Stimulated activated CD8-positive, alpha-beta memory T cell treated with anti-CD3 and anti-CD28 coated beads, Interleukin-4, amount 100 ng/mL, for 24 hours (primary cell): ENCODE measurements at places on chromosomes 13 and 19.

DNA sequence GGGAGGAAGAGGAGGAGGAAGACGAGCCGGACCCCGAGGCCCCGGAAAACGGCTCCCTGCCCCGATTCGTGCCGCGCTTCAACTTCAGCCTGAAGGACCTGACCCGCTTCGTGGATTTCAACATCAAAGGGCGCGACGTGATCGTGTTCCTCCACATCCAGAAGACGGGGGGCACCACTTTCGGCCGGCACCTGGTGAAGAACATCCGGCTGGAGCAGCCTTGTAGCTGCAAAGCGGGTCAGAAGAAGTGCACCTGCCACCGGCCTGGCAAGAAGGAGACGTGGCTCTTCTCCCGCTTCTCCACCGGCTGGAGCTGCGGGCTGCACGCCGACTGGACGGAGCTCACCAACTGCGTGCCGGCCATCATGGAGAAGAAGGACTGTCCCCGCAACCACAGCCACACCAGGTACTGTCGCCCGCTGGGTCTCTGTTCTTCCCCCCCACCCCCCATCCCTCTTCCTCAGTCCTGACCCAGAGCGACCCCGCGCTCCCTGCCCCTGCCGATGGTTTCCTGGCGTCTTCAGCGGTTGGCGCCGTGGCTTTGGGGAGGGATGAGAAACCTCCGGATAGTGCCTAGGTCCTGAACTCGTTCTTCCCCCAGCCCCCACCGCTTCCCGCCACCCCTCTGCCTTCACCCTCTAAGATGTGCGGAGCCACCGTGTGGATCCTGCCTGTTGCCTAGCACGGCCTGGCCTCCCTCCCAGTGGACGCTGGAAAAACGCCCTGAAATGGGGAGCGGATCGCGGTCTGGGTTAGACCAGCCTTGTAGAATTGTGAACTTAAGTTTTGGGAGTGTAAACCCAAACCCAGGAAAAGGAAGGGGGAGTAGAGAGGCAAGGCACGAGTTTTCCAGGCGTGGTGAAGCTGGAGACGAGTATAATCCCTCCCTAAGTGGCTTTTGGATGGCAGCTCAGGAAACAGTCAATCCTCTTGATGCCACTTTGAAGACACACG is 1.5 kb downstream of the HS6ST3 start:
- no peak for DNase-seq

- no peak for DNase-seq
Observed at GRCh38 chr19:54047616-54048015, 16.1 kb downstream of the VSTM1 start.

- DNase-seq, result no peak
Observed at GRCh38 chr13:72255908-72256307, 388.9 kb upstream of the DACH1 start.

DNA sequence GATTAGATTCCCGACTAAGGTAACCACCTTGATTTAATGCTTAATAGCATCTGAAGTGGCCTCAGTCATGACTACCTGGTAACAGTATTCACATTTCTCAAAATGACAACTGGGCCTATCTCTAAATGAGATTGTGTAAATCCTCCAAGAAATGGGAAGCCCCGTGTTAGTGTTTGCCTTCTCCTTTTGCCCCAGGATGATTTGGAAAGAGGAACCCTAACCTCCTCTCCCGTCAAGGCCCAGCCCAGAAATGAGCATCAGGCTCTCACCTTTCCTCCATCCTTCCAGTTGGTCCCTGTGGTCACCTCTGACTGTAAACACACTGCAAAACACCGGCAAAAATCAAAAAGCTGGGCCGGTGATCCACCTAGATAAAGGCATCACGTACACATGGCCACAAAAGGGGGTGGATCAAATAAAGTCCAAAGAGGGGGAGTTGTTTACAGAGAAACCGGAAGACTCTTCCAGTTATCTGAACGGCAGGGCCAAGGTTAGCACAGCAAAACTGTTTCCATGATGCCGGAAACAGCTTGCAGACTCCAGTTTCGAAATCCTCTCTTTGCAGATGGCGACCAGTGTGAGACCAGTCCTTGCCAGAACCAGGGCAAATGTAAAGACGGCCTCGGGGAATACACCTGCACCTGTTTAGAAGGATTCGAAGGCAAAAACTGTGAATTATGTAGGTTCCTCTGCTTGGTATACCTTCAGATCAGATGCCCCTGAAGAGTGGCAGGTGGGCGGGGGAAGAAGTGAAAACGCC is 16.4 kb downstream of the F10 start:
- no peak for DNase-seq

DNA sequence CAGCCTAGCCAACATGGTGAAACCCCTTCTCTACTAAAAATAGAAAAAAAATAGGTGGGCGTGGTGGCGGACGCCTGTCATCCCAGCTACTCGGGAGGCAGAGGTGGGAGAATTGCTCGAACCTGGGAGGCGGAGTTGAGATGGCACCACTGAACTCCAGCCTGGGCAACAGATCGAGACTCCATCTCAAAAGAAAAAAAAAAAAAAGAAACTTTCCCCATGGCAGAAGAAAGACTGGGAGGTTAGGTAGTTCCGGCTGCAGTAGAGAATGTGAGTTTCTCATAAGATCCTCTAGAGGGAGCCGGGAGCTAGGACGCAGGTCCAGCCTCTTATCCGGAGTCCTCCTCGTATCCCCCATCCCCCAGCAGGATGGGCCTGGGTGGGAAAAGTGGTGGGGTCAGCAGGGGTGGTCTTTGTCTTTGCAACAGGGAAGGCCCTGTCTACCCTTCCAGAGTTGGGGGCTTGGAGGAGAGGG is 13.2 kb upstream of the CREB3L3 start:
- DNase-seq, result no peak

DNA sequence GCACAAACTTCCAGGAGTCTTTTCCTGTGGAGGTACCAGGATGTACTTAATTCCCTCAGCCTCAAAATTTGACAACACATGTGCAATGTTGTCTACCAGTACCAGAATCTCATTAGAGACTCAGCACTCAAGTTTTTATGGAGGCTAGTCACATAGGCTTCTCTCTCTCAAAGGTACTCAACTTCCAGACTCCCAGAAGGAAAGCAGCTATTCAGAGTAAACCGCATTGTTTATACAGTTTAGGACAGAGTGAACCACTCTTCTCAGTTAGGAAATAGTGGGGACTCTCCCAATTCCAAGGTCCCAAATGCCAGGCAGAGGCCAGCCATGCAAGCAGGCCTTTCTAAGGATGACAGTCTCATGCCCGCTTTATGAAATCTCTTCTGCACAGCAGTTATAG is 8.5 kb upstream of the C1QTNF9B start:
- DNase-seq, result no peak

- DNase-seq, result no peak
Observed at GRCh38 chr13:30664689-30665275, 47.1 kb downstream of the USPL1 start.

DNA sequence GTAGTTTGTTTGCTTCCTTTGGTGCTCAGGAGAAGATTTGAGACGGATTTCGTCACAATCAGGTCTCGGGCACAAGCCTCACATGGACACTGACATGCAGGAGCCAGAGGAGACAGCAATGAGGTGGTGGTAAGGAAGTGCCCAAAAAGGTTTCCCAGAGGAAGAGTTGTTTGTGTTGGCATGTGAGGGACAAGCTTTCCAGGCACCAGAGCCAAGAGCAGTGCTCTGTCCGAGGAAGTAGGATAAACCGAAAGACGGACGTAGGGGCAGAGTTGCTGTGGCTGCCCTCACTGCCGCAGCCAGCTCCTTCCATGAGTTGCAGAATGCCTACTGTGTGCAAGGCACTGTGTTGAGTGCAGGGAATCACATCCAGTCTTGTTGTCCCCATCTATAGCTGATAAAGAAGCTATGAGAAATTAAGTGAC is 27.7 kb downstream of the SAE1 start:
- no peak for DNase-seq

DNA sequence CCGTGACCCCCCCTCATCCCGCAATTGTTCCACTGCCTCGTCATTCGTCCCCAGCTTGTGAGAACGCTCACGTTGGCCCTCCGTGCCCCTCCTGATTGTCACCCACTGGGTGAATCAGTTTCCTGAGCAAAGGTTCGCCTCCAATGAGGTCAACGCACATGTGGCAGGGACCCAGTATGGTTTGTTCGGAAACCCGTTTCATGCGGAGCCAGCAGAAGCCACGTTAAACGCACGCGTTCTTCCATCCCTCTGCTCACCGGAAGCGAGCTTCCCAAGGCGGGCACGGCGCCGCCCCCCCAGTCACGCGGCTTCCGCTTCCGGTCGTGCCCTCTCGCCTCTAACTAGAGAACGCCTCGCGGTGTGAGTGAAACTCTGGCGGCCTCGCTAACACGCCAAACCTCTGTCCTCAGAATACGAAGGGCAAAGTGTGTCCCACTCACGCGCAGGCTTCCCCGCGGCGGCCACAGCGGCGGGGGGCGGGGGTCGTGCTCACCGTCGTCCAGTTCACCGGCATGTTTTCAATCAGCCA is 18.0 kb upstream of the CFAP97D2 start:
- no peak for DNase-seq

DNA sequence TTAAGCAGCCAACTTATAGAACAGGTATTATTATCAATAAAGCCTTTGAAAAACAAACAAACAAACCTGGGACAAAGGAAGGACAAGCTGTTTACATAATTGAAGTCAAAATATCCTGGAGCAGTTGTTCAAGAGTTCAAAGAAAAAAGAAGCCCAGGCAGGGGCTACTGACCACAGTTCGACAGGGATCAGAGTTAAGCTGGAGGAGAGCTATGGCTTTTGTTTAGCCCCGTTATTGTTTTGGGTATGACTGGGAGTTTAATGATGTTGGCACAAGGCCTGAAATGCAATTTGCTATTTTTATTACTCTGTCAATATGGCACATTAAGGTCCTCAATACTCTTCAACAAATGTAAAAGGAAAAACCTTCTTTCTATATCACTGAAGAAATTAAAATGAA is 624.4 kb upstream of the KLHL1 start:
- no peak for DNase-seq

GRCh38 chr19:14148751-14149410 is 12.5 kb upstream of the ASF1B start:
- no peak for DNase-seq

- no peak for DNase-seq
Observed at GRCh38 chr13:98972059-98972458, 5.8 kb downstream of the DOCK9 start.
